ENCODE measurements at places on chromosomes 4 and X. TPM values are rescaled to one million over a fixed set of nuclear protein-coding genes. Genes with fewer than 3 reads are reported as not detected.

TMEM31 gene
- total RNA-seq: not detected

ODAPH gene
- not detected for total RNA-seq

SFRP2 gene
- not detected for total RNA-seq

FOXP3 gene
- not detected for total RNA-seq

BTC gene
- not detected for total RNA-seq

COL4A6 gene
- 8.2 TPM for total RNA-seq

GLRA2 gene
- not detected for total RNA-seq

TRIM60 gene
- not detected for total RNA-seq

SPATA4 gene
- total RNA-seq: not detected

FHIP1A gene
- total RNA-seq: 2.9 TPM

CAPN6 gene
- not detected for total RNA-seq

ADAMTS3 gene
- not detected for total RNA-seq

KIT gene
- not detected for total RNA-seq

CYBB gene
- total RNA-seq: not detected

PPP2R2C gene
- total RNA-seq: 1.2 TPM

SRPX gene
- total RNA-seq: not detected

IBSP gene
- not detected for total RNA-seq

NXF2 gene
- total RNA-seq: not detected

GRIA2 gene
- total RNA-seq: not detected

TRAM1L1 gene
- 0.36 TPM for total RNA-seq

PNMA5 gene
- total RNA-seq: not detected

MSX1 gene
- total RNA-seq: 13.8 TPM

AADAT gene
- total RNA-seq: 6.8 TPM

Data from HepG2 (cell line).